ENCODE measurements at places on chromosomes 4 and X.

GRCh38 chrX:19800821-19801374, 86.5 kb downstream of the SH3KBP1 start:
- no peak for DNase-seq

DNA sequence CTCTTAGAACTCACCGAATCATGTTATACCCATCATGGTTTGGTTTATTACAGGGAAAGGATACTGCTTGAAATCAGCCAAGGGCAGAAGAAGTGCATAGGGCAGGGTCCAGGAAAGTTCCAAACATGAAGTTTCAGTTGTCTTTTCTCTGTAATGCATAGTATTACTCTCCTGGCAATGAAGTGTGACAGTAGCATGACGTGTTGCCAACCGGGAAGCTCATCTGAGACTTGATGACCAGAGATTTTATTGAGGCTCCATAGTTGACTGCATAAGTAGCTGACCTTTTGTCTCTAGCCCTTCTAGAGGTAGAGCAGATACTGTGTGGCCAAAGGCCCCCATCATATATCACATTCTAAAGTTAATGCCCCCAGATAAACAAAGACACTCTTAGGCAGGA, 72.1 kb downstream of the BEND4 start:
- no peak for DNase-seq

- DNase-seq, result peak; percentile 51
Measured at GRCh38 chrX:53312946-53313727, 31.8 kb upstream of the IQSEC2 start.

- DNase-seq, result no peak
Measured at GRCh38 chr4:128868758-128869157, 59.3 kb downstream of the JADE1 start.

GRCh38 chrX:68698942-68699341, 51.5 kb downstream of the STARD8 start:
- no peak for DNase-seq

DNA sequence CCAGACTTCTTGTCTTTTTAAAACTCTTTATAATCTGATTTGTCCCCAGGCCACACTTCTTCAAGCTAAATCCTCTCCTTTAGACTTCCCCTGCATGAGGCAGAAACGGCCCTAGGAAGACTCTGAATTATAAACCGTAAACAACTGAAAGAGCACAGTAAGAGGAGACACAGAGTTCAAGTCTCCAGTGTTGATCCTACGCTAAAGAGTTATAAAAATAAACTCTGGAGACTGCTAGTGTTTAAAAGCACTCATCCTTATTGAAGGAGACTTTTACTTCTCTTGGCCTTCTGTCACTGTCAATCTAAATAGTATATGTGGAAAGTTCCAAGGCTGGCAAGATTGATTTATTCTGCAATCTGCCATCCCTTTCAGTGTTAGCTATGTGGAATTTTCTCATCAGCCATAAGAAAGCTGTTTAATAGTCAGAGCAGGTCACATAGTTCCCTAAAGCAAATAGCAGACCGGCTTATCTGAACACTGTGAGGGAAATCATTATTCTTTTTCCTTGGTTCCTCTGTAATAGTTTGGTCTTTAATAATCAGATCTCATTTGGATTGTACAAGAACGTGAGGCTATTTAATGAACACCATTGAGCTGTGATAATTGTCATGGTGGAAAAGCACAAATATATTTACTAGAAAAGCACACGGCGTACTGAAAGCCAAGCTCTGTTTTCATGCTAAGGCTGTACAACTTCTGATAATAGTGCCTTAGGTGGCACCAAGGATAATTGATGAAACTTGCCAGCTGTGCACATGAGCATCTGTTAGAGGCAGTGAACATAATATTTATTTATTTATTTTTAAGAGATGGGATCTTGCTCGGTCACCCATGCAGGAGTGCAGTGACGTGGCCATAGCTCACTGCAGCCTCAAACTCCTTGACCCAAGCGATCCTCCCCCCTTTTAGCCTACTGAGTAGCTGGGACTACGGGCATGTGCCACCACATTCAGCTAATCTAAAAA, 157.7 kb downstream of the CEP135 start:
- DNase-seq, result no peak

- DNase-seq, result peak; percentile 7
Measured at GRCh38 chr4:88737307-88737941, 39.8 kb upstream of the NAP1L5 start.

DNA sequence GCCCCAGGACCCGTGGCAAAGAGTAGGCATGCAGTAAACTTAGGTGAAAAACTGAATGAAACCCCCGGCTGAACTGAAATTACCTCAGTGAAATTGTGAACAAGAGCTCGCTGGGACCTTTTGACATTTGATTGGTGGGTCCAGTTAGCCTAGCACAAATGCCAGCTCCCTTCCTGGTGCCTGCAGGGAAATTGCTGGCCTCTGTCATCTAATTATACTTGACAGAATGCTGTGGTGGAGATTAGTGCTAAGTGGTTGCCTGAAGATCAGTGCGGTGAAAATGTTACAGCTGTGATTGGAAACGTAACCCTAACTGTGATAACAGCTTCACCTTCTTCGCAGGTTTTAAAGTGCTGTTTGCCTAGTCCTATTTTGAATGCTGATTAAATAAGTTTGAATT, 43.0 kb downstream of the ADD1 start:
- DNase-seq, result no peak

- DNase-seq, result no peak
Measured at GRCh38 chrX:148498067-148498466, 2.4 kb upstream of the AFF2 start.

DNA sequence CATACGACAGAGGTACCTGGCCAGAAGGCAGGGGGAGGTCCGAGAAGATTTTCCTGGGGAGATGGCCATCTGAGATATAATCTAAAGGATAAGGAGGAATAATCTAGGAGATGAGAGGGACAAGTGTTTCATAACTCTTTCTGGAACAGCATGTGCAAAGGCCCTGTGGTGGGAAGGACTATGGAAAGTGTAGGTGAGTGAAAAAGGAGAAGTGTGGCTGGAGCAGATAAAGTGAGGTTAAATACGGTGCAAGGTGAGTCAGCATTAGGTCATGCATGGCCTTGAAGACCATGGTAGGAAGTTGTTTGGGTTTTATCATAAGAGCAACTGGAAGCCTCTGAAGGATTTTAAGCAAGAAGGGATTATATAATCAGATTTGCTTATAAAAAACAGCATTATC, 34.6 kb upstream of the MTM1 start:
- no peak for DNase-seq

DNA sequence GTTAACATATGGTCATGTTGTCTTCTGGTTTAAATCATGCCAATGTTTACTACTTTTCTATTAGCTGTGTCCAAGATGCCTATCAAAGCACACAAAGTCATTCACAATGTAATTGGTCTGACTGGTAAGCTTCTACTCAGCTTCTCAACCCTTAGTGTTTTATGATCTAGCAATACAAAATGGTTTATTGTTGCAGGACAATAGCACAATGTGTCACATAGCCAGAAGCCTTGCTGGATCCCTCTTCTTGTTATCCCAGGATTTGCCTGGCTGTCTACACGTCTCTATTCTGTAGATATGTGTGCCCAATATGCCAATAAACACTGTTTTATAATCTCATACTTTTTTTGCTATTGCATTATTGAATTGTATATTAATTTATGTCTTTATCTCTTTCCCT, 1111.0 kb upstream of the AGA start:
- no peak for DNase-seq

GRCh38 chr4:71296945-71297344, 41.9 kb upstream of the SLC4A4 start:
- no peak for DNase-seq

GRCh38 chrX:13752141-13752540, 17.6 kb downstream of the OFD1 start:
- DNase-seq, result no peak

- no peak for DNase-seq
Measured at GRCh38 chrX:39477031-39477761, 620.6 kb downstream of the BCOR start.

DNA sequence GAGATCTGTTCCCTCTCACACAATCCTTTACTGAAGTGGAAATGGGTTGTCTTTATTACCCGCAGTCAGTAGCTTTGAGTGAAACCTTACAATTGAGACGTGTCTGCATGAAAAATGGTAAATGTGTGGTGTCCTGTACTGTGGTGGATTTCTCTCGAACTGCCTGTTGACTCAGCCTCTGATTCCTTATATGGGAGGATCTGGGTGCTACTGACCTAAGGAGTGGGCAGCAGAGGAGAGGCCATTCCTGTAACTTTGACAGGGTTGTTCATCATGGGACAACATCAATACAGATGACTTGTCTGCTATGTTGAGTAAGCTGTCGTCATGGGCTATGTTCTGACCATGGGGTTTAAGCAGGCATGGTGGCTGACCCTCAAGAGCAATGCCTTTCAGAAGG, 159.6 kb upstream of the WDR1 start:
- DNase-seq, result no peak

GRCh38 chr4:94564252-94564651, 112.5 kb downstream of the PDLIM5 start:
- DNase-seq, result no peak

- DNase-seq, result no peak
Measured at GRCh38 chrX:65866773-65867172, 173.1 kb downstream of the VSIG4 start.

DNA sequence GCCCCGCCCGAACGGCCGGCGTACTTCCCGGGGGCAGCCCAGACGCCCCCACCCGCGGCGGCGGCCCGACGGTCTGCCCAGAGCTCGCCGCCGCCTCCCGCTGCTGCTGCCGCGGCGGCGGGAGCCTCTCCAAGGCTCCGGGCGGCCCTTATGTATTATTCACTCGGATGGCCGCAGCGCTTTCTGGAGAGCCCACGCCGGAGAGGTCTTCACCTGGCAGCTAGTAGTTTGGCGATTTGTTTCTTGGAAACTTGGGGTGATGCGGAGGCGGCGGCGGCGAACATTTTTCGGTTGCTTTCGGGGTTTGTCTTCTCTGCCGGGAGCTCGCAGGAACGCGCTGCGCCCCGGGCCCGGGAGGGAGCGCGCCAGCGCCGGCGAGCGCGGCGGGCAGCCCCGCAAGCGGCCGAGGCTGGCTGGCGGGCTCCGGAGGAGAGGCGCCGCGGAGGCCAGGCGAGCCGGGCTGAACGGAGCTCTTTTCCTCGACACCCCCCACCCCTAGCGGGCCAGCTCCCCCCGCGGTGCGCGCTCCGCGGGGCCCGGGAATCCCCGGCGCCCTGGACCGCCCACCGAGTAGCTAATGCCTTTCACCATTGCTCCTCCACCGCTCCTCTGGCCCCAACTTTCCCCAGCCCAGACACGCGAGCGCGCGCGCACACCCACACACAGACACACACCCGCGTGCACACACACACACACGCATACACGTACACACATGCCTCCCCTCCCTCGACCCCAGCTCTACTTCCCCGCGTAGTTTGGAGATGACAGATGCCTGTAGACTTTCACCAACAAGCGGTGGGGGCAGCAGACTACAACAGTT, 113.5 kb downstream of the DHX15 start:
- peak; percentile 51 for DNase-seq

GRCh38 chr4:112214390-112215264, 17.0 kb upstream of the AP1AR start:
- DNase-seq, result no peak

- DNase-seq, result no peak
Measured at GRCh38 chrX:42803320-42803719, 25.4 kb upstream of the PPP1R2C start.

GRCh38 chrX:41085512-41085877, 250 bp downstream of the USP9X start:
- DNase-seq, result peak; percentile 43

GRCh38 chr4:144371485-144371884, 231.0 kb upstream of the GYPA start:
- DNase-seq, result no peak

GRCh38 chr4:170949084-170949483, 859.3 kb upstream of the AADAT start:
- no peak for DNase-seq

- DNase-seq, result no peak
Measured at GRCh38 chrX:17435476-17435875, 60.5 kb downstream of the NHS start.

DNA sequence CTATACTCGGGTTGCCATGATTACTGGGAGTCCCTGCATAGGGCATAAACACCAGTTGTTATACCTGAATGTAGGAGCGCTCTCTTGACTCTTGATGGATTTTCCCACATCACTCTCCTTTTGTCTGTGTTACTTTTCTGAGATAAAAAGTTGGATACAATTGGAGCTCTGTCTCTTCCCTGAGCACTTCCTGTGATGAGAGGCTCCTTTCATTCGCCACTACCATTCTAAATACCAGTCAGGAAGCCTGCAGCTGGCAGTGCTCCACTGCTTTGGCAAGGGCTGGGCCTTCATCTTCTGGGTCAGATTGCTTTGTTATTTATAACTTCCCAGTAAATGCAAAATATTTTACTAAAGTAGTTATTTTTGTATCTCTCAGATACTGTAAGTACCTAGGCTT, 13.9 kb downstream of the TCEANC start:
- no peak for DNase-seq

GRCh38 chr4:113057891-113058290, 8.4 kb downstream of the ANK2 start:
- DNase-seq, result no peak

DNA sequence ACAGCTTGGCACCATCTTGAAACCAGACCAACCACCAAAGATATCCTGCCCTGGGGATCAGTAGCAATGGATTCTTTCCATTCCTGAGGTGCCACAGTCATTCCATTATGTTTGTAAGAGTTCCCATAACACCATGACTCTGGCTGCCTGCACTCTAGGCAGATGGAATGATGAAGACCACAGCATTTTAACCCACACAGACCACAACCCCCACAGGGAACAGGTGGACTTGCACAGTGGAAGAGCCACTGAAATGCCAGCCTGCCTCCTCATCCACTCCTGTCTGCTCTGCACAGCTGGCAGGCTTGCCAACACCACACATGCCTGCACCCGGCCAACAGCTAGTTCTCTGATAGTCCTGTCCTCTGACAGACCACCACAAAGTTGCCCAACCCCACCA, 2362.2 kb upstream of the AGA start:
- no peak for DNase-seq

GRCh38 chr4:8543623-8544022, 36.6 kb upstream of the GPR78 start:
- DNase-seq, result no peak

DNA sequence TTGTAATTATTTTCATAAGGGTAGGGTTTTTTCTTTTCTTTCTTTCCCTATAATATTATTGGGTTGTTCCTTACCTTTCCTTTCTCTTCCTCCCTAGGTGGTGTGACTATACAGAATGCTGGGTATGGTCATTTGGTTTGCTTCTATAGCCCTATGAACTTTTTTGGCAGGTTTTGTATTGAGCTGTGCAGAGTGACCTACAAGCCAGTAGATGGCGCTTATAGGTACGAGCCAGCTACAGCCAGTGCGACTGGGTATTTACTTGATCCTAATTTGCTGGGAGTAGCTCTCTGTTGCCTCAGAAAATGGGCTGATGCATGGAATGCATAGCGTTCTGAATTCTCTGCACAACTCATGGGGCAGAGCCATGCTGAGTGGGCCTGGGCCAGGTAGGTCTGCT, 423.3 kb downstream of the MAGEE1 start:
- DNase-seq, result no peak

DNA sequence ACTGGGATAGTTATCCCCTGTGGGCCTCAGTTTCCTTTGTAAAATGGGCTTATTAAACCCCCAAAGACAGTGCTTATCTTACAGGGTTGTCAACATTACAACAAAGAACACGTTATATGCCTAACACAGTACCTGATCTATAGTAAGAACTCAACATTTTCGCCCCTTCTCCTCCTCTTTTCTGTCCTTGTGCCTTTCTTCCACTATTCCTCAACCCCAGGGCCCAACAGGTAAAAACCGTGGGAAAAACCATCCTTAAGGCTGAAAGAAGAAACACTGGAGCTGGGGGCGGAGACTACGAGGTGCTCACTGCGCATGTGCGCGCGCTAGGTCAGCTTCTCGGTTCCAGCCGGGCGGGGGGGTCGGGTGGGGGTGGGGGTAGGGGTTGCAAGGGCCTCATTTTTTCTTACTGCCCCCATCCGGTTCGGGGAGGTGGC, 426 bp upstream of the XIAP start:
- DNase-seq, result no peak

Measured in stimulated activated CD4-positive, alpha-beta T cell treated with anti-CD3 and anti-CD28 coated beads, Interleukin-4, amount 100 ng/mL, for 4 hours (primary cell).